ENCODE measurements at places on chromosomes 13 and 19. TPM values are rescaled to one million over a fixed set of nuclear protein-coding genes. Genes with fewer than 3 reads are reported as not detected.

The ATP8A2 gene
- total RNA-seq, result 0.18 TPM

DNA sequence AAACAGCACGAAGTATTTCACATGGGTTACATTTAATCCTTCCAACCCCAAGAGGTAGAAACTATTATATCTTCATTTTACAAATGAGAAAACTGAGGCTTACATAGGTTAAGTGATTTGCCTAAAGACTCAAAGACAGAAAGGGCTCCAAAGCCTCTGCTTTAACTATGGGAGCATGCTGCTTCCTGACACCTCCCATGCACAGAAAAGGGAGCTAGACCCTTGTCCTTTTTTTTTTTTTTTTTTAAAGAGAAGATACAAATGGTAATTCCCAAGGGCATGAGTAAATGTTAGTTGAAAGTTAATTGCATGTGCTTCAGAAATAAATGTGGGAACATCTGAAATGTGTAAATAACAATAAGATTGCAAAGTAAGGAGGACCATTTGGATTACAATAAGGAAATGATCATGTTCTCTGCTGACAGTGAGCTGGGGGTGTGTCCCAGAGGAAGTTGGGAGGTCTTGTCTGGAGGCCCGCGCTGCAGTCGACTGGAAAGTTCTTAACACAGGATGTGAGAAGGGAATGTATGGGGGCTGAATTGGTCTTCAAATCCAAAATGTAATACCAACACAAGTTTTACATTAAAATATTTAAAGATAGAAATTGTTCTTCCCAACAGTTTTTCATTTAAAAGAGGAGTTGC is 500.3 kb downstream of the KLF12 start:
- DNase-seq, result no peak

GRCh38 chr13:21673789-21674489 is 3.1 kb downstream of the FGF9 start:
- DNase-seq, result peak; percentile 40

DNA sequence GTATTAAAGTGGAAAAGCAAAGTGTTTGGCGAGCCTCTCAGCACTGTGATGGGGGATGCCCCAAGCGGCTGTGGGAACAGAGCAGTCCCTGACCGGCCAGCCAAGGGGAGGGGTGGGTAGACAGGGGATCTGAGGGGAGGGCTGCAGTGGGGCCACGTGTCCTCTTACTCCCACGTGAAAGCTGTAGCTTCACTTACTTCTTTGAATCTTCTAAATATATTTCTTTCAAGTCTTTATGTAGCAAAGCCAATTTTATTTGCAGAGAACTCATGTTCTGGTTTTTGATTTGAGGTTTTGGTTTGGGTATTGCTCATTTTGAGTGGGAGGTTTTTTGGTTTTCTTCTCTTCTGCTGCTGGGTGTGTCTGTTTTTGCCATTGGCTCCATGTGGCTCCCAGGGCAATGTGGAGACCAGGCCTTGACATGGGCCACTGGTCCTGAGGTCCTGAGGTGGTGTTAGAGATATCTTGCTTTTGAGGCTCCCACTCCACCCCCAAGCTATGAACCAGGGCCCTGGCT is 17.7 kb upstream of the OVOL3 start:
- DNase-seq, result no peak

All from left cardiac atrium (tissue), 4 donors.